ENCODE measurements at places on chromosomes 11 and 22. TPM values are rescaled to one million over a fixed set of nuclear protein-coding genes. Genes with fewer than 3 reads are reported as not detected.

GRCh38 chr11:131928992-131929391, 558.6 kb downstream of the NTM start:
- no peak for ATAC-seq

DNA sequence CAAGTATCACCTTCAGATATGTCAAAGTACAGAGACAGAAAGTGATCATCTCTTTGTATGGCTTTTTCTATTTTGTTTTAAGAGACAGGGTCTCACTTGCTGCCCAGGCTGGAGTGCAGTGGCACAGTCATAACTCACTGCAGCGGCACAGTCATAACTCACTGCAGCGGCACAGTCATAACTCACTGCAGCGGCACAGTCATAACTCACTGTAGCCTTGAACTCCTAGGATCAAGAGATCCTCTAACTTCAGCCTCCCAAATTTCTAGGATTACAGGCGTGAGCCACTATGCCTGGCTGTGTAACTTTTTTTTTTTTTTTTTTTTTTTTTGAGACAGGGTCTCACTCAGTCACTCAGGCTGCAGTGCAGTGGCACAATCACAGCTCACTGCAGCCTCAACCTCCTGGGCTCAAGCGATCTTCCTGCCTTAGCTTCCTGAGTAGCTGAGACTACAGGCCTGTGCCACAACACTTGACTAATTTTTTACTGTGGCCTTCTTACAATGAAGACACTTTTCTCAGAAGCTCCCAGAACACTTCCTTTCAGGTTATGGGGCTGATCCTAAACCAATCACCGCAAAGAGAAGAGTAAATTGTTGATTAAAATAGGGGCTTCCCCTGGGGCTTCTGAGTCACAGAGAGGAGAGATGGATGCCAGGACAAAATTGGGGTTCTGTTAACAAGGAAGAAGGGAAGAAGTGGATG, 9.0 kb upstream of the HIKESHI start:
- no peak for ATAC-seq

Gene SCUBE2
- 3.0 TPM for total RNA-seq

DNA sequence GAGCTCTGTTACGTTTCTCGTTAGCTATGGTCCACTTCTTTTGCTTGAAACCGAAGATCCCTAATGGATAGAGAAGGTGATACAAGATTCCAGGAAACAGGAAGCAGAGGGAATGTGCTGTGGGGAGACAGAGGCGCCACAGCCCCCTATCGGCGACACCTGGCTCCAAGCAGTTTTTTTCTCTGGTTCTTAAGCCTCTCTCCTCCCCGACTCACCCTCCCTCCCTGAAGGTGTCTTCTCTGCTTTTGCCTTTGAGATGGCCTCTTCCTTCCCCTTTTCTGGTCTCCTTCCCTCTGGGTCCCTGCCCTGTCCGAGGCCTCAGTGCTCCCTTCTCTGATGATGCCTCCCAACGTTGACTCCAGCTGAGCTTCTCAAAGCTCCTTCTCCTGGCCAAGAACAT, 14.2 kb upstream of the APOBEC3A start:
- ATAC-seq = no peak

Gene MLC1
- total RNA-seq = not detected

- ATAC-seq = no peak
Measured at GRCh38 chr11:28799316-28799715, 691.1 kb downstream of the METTL15 start.

Gene FAM180B
- total RNA-seq = not detected

Gene TMEM25
- total RNA-seq = 8.3 TPM

Gene CRYBB2
- total RNA-seq = not detected

GRCh38 chr11:65114538-65115171, 2.8 kb downstream of the ZNHIT2 start:
- no peak for ATAC-seq

DNA sequence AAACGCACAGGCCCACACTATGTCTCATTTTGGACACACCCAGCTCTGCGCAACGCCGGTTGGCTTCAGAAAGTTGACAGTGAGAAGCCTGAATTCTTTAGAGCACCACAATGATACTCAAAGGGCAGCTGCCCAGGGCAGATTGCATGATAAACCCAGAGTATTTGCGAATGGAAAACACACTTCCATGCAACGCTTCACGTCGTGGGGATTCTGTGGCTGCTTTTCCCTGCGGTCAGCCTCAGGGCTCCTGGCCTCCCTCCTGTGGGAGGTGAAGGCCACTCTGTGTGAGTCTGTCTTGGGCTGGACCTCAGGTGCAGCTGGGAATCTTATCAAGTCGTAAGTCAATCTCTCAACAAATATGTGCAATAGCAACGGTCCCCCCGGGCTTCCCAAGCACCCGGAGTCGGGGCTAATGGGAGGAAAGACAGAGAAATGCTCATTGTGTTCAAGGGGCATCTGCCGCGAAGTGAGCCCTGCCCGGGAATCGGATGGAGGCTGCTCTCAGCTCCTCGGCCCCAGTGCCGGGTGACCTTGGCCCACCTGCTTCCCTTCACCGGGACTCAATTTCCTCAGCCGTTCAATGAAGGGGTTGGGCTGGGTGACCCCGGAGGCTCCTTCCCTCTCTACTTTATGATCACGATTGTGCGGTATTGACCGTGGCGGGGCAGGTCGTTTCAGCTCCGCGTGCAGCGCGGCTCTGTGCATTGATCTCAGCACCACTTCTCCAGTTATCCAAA, 623.6 kb downstream of the BRD1 start:
- ATAC-seq = no peak

GRCh38 chr11:59175091-59175501, 3.2 kb downstream of the DTX4 start:
- no peak for ATAC-seq

GRCh38 chr11:19602891-19603290, 109.7 kb upstream of the NAV2 start:
- no peak for ATAC-seq

- ATAC-seq = peak; percentile 82
Measured at GRCh38 chr11:123590296-123590912, 64.0 kb downstream of the SCN3B start.

DNA sequence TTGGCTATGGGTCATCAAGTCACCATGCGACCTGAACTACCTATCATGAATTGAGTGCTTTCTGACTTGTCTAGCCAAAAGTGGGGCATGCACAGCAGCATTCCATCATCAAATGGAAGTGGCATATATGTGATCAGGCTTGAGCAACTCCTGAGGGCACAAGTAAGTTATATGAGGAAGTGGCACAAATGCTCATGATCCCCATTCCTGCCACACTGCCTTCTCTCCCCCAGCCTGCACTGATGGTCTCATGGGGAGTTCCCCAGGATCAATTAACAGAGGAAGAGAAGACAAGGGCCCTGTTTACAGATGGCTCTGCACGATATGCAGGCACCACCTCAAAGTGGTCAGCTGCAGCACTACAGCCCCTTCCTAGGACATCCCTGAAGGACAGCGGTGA, 21.8 kb downstream of the MS4A4E start:
- no peak for ATAC-seq

DNA sequence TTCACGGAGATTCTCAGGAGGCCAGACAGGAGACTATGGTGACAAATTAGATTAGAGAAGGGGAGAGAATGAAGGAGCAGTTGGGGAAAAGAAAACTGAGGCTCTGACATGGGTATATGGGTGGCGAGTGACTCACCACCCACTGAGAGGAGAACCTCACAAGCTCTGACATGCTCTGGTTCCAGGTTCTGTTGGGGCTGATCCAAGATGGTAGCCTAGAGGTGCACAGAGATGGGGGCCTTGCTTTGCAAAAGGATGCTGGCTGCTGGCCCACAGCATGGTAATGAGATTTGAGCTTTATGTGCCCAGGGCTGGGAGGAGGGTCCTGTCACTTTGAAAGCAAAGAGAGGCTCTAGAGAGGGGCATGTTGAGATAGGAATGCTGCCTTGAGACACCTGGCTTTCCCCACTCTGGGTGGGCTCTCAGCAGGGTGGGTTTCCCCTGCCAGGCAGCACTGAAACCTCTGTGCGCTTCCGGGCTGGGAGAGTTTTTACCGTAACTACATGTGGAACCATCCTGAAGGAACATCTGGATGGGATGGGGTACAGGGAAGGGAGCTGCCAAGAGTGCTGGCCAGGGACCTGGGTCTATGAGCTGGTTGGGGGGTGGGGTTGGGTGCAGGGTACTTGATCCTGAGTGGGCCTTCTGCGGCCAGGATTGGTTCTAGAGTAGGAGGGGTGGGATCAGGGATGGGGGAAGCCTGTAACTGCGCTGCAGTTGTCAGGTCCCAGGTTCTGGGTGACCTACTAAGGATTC, 1.2 kb upstream of the GRK2 start:
- peak; percentile 35 for ATAC-seq

- ATAC-seq = no peak
Measured at GRCh38 chr11:69572233-69572860, 68.6 kb upstream of the CCND1 start.

GRCh38 chr11:113260096-113260425, 54.3 kb upstream of the TTC12 start:
- no peak for ATAC-seq

Gene ADORA2A
- not detected for total RNA-seq

Gene SULT4A1
- total RNA-seq = not detected

- no peak for ATAC-seq
Measured at GRCh38 chr11:79119491-79120284, 321.1 kb downstream of the TENM4 start.

GRCh38 chr22:35308480-35309021, 8.9 kb downstream of the TOM1 start:
- no peak for ATAC-seq

DNA sequence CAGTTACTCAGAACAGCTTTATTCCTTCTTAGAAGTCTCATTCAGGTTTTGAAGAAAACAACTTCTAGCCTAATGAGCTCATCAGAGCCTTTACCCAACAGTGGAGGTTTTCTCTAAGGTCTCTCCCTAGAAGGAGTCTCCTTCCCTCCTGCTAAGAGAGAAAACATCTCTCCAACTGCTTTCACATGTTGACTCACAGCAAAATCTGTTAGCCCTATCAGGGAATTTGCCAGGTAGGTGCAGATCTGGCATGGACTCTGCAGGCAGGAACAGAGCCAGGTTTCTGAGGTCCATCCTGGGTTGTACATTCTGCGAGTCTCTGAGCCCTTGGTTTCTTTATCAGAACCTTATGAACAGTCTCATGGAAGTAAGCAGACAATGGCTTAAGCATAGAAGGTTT, 214.4 kb downstream of the HIPK3 start:
- no peak for ATAC-seq

Gene MMP8
- total RNA-seq = not detected

- ATAC-seq = no peak
Measured at GRCh38 chr22:25698978-25699377, 43.0 kb upstream of the MYO18B start.

Gene OR6A2
- 0.08 TPM for total RNA-seq

GRCh38 chr11:24683583-24683982, 186.7 kb downstream of the LUZP2 start:
- ATAC-seq = no peak

GRCh38 chr11:115698243-115698642, 194.0 kb upstream of the CADM1 start:
- ATAC-seq = no peak

DNA sequence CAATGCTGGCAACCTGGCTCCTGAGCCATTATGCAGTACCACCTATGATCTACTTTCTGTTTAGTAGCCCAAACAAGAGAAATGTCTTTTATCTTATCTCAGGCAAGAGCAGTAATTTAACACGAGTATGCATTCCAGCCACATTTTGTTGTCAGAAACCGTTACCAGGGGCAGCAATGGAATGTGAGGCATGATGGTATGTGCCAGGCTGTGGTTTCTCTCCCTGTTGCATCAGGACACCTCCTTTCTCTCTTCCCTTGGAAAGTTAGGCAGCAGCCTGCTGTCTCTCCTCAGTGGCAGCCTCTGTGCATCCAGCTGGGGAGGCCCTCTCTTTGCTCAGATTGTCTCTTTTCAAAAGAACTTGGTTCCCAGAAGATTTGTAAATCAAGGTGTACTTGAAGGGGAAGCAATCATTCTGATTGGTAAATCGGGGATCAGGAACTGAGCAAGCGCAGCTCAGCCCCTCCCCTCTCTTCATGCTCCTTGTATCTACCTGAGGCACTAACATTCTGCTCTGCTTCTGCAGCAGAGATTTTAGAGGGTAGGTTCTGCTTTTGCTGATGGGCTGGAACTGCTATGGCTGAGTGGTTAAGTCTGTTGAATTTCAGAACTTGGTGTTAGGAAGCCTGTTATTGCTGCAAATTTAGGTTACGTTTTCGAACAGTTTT, 229.2 kb downstream of the ADAMTS15 start:
- ATAC-seq = no peak

- ATAC-seq = no peak
Measured at GRCh38 chr11:19433367-19433766, 192.6 kb upstream of the E2F8 start.
